ENCODE measurements at places on chromosomes 12 and 14.

GRCh38 chr12:88113871-88114270 lies 28.0 kb downstream of the CEP290 start:
- no peak for DNase-seq

DNA sequence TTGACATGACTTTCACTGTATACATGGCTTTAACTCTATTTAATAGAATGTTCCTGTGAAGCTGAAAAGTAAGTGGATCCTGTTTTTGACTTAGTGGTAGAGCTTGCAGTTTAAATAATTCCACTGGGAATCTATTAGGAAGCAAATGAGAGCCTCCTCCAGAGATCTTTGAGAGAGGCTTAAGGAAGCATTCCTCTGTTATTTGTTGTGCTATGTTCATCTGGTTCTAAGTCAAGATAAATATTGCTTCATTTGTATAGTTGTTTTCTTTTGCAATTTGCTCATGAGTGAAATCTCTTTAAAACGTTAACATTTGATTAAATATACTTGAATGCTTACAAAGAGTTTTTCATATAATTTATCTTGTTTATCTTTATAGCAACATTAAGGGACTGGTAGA lies 70.4 kb downstream of the TMTC2 start:
- DNase-seq = peak; percentile 80

DNA sequence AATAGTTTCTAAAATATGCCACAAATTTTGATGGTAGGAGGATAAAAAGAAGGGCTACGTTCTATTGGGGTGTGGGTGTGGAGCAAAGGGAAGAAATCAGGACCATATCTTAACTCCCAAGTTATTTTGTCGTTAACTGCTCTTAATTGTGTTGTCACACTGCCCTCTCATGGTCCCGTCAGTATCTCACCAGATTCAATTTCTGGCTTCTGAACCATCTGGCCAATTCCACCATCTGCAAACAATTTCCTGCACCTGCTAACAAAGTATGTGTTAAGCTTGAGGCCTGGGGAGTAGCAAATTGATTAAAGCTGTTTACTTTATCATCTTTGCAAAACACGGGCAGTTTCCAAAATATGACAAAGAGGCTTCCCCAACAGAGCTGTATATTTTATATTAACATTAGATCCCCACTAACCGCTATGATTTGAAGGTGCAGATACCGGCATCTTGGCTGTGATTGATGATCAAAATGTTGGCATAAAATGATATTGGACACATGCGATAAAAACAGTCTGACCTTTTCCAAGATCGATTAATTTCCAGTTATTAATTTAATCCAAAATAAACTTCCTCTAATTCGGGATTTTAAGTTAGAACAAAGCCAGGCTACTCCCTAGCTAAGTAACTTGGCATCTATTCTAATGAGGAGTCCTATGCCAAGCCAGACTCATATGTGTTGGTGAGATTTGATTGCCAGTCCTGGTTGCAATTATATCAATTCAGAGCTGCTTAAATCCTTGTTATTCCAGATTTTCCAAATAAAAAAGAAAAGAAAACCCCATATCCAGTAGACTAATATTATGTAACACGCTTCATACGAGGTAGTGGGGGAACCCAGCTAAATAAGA lies 6.9 kb upstream of the DNM1L start:
- DNase-seq = peak; percentile 57

GRCh38 chr12:9039397-9039977 lies 50.1 kb downstream of the KLRG1 start:
- peak; percentile 22 for DNase-seq

DNA sequence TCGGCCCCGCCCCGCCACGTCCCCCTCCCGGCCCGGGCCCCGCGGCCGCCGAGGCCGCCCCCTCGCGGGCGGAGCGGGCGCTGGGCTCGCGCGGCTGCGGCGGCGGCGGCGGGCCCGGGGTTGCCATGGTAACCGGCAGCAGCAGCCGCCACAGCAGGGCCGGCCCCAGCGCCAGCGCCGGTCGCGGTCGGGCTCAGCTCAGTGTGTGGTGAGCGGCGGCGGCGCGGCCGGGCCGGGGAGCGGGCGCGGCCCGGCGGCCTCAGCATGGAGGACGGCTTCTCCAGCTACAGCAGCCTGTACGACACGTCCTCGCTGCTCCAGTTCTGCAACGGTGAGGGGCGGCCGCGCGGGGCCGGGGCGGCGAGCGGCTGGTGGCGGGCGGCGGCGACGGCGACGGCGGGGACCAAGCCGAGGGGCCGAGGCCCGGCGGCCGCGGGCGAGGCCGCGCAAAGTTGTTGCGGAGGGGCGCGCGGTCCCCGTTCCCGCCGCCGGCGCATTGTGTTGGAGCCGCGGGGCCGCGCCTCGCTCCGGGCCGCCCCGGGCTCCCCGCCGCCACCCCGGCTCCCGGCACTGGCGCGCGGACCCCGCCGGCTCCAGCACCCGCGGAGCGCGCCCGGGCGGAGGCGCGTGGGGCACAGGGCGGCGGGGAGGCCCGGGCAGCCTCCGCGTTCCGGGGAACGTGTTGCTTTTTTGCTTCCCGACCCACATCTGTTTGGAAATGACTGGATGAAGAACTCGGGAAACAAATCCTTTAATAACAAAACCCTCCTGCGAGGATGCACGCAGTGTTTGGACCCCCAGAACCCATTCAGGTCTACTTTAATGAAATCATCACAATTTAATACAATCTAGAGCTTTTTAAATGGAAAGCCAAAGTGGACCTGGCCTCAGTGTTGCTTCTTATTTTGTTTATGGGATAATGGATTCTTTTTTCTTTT lies at the start of gene EML1:
Gene EML1, plus strand, starts transcription at position 201 of the 938 bp plus-strand sequence. Its CDS starts 64 bp downstream, at position 265.
- DNase-seq = peak; percentile 7

GRCh38 chr12:108348842-108349241 lies 9.7 kb upstream of the CMKLR1 start:
- no peak for DNase-seq

GRCh38 chr14:59377491-59377890 lies 87.7 kb downstream of the GPR135 start:
- no peak for DNase-seq

GRCh38 chr14:23164949-23165348 lies 18.5 kb downstream of the SLC7A8 start:
- no peak for DNase-seq

- DNase-seq = no peak
These were observed 14.1 kb downstream of the GABARAPL1 start for GRCh38 chr12:10226731-10227130.

DNA sequence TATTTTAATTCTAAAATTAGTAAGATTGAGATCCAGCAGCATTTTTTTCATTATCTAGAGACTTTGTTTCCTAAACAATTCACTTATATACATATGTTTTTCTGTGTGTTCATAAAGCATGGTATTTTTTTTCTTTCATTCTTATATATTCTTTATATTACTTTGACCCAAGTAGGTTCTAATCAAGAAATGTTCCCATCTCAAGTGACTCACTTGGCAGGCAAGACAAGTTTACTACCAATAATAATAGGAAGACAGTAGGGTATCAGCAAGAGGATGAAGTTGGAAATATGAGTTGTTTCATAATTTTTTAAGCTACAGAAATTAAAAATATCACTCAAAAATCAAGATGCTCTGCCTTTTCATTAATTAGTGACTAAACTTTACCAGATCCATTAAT lies 613.4 kb upstream of the ATP2B1 start:
- DNase-seq = no peak

- no peak for DNase-seq
These were observed 75.3 kb downstream of the AACS start for GRCh38 chr12:125140279-125141209.

DNA sequence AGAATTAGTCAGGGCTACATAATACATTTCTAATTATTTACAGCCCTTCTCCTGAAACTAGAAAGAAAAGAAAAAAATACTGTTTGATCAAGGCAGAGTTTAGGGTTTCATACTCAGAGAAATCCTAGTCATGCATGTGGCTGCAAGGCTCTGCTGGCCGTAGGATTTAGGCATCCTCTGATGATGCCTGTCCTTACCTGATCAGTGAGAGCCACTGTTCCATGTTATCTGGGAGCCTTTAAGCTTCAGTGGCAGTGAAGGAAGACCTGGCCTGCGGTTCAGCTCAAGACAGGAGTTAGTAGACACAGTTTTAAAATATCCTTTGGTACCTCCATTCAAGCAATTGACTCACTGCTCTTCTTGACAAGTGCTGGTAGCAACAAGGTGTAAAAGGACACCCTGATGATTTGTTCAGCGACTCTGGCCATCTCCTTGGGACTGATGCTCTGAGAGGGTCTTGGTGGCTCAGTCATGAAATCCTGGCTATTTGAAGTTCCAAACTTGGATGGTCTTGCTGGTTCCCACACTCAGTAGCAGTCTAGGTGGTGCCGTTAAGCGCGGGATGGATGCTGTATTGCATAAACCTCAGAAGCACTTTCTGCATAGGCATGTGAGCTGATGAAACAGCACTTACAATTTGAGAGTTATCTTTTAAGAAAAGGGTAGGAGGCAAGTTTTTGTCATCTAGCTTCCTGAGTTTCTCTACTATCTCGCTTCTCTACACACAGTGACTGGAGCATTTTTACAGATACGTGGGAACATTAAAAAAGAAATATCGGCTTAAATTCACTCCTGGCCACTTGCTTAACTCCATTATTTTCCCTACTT lies 162.0 kb downstream of the SAMD4A start:
- DNase-seq = no peak

DNA sequence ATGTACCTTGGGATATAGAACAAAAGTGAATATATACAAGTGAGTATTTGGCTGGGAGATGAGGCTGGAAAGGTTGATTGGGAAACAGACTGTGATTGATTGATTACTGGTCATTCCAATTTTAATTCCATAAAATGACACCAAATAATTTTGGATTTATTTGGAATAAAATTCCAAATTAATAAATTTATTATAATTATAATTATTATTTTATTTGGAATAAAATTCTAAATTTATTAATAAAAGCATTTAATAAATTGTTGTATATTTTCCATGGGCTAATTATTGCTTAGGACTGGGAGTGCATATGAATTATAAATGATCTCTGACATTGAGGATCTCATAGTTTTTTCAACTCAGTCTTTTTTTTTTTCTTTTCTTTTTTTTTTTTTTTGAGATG lies 51.7 kb downstream of the KANSL2 start:
- no peak for DNase-seq
